ENCODE measurements at places on chromosomes 7 and 10.

GRCh38 chr10:45064998-45065397 lies 64.3 kb downstream of the ZNF22 start:
- no peak for DNase-seq

- DNase-seq, result no peak
Observed at GRCh38 chr7:101553771-101554445, 75.2 kb downstream of the MYL10 start.

DNA sequence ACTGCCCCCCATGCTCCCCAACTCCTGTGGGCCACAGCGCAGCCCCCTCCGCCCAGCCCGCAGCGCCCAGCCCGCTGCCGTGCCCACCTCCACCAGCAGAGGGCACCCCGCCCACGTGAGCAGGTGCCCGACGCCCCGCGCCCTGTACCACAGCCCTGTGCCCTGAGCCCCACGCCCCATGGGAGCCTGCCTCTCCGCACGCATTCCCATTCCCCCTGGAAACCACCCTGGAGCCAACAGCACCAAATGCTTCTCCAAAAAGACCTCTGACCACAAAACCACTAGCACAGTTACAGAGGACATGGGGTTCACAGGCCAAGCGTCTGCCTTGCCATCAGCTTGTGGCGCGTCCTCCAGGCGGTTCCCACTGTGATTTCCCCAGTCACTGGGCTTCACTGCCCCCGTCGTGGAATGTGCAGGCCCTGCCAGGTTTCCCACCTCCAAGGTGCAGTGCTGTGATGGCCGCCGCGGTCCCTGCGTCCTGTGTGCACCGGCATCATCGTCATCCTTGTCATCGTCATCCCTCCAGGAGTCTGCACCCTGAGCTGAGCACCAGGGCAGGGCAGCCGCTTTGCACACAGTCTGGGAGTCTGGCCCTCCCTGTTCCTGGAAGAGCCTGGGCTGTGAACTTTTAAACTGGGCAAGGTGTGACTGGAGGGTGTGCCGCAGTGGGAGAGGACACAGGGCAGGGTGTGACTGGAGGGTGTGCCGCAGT lies 61.7 kb downstream of the PWWP2B start:
- peak; percentile 80 for DNase-seq

DNA sequence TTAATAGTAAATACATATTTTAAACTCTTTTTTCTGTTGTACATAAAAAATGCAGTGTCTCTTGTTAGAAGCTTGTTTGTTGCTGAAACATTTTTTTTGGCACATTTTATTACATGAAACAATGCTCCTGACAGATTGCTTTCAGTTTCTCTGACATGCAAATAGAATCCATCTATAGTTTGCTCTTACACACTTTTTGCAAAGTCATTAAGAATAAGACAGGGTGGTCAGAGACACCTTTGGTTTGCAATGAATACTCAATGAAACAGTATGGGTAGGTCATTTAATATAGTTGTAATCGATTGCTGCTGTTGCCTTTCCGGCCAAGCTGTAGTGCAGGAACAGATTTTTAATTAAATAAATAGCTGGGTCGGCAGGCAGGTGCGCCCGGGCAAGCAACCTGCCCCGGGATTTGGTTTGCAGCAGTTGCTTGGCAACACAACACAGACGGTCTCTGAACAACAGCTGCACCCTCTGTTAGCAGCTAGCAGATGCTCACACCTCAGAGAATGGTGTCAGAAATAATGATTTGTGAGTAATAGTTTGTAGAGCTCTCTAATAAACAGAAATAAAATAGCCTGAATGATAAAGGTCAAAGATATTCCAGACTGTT lies 115.7 kb upstream of the CACNA2D1 start:
- DNase-seq, result no peak

DNA sequence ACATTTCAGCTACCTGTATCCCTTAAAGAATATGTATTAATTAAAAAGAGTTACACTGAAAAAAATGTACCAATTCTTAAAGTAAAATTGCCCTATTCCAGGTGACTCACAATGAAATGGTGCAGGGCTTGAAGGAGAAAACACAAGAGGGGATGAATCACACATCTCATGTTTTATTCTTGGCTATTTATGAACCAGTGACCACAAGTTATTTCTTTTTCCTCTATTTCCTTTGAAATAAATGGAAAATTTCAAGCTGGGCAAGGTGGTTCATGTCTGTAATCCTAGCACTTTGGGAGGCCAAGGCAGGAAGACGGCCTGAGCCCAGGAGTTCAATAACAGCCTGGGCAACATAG lies 106.8 kb downstream of the UBE2H start:
- no peak for DNase-seq

GRCh38 chr10:475709-476454 lies 213.6 kb downstream of the DIP2C start:
- DNase-seq, result no peak

GRCh38 chr7:105439174-105439893 lies 50.6 kb upstream of the SRPK2 start:
- no peak for DNase-seq

GRCh38 chr10:30500963-30501504 lies 67.0 kb downstream of the MAP3K8 start:
- DNase-seq, result no peak

GRCh38 chr7:40057292-40057691 lies 77.1 kb downstream of the MPLKIP start:
- DNase-seq, result no peak

DNA sequence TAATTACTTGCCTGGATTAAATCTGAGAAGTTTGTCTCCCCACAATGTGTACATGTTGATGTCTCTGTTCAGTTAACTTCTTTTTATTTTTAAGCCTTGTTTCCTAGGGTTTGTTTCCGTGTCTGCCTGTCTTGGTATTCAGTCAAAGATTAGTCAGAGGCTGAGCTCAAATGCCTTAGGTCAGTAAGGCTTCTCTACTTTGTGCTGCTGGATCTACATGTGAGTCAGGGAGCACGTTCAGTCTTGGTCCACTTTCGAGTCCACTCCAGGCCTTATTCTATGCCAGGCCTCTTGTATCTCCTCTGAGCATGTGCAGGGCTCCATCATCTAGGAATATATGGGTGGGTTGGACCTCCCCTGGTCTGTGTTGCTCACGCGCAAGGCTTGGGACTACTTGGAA lies 93.3 kb upstream of the FZD8 start:
- no peak for DNase-seq

GRCh38 chr10:43689618-43689954 lies 40.9 kb upstream of the ZNF32 start:
- DNase-seq, result peak; percentile 54

DNA sequence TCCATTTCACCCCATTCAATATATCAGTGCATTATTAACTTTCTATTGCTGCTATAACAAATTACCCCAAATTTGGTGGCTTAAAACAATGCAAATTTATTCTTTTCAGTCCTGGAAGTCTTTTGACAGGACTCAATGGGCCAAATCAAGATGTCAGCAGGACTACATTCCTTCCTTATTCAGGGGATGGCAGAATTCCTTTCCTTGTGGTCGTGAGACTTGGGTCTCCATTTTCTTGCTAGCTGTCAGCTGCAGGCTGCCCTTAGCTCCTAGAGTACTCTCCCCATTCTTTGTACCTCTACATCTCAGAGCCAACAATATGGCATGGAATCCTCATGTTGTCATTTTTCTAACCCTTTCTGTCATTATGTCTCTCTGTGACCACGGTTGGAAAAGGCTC lies 310.6 kb downstream of the HDAC9 start:
- DNase-seq, result no peak

- DNase-seq, result no peak
Observed at GRCh38 chr7:29115753-29116152, 30.6 kb downstream of the CPVL start.

- no peak for DNase-seq
Observed at GRCh38 chr7:1740214-1740613, 70.1 kb downstream of the ELFN1 start.

DNA sequence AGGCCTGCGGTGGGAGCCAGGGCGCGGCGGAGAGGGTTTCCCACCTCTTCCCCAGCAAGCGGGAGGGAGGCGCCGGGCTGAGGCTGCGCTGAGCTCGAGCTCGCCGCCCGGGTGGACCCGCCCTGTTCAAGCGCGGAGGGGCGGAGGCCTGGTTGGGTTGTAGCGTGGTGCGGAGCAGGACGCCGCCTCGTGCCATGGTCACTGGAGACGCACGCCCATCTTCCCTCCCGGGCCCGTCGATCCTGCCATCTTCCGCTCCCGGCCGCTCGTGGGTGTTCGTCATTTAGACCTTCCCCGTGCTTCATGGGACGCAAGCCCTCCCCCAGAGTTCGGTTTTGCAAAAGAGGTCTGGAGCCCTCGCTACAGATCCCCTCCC lies 9.3 kb upstream of the EN2 start:
- DNase-seq, result no peak

- DNase-seq, result no peak
Observed at GRCh38 chr10:49739426-49739825, 22.7 kb downstream of the OGDHL start.

- DNase-seq, result no peak
Observed at GRCh38 chr10:101650863-101651262, 44.1 kb downstream of the FBXW4 start.

- no peak for DNase-seq
Observed at GRCh38 chr7:84200859-84201258, 6.3 kb upstream of the SEMA3A start.

DNA sequence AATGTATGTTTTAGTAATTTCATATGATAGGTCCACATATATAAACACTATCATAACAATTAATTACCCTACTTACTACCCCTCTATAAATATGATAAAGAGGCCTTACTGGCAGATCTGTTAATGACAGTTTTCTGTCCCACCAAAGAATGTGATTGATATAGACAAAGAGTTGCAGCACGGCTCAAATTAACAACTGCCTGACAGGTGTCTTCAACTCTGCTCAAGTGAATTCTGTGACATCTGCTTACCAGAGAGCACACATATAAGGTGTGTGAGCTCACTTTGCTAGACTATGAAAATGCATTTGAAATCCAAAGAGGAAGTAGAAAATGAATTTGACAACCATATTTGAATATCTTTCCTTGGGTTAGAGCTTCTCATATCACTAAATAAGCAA lies 36.6 kb downstream of the CACNA2D1 start:
- no peak for DNase-seq

- DNase-seq, result no peak
Observed at GRCh38 chr7:102898532-102898859, 14.3 kb upstream of the LRRC17 start.

DNA sequence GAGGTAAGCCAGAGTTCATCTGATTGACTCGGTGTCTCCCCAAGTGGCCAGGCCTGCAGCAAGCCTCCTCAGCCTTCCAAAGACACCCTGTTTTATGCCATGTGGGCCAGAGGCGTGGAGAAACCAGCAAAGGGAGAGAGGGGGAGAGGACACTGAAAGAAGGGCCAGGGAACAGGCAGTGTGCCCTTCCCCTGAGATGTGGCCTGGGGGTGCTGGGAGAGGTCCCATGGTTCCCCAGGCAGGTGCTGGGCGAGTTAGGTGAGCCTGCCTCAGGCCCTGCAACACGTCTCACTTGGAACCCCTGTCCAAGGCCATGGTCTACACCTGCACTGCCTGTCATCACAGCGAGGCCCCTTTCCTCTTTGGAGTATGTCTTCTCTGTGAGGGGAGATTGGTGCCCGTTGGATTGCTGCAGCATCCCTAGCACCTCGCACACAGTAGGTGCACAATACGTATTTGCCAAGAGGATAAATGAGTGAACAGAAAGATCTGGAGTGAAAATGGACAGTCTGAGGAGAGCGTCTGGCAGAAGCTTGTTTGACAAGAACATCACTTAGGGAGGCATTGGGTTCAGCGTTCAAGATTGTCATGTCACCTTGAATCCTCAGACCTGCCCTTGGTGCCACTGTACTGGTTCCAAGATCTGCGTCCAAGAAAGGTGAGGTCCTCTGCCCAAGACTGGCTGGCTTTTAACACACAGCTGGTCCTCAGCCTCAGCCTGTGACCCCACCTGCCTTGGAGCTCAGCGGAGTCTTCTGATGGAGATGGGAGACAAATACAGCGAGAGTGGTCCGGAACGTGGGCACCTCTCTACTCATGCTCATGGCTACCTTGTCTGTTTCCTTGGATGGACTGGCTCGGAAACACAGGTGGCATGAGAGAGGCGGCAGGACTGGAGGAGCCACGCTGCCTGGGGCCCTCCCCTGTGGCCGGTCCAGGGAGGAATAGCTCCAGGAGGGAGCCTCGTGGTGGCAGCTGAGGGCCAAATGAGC lies 39.8 kb upstream of the NUB1 start:
- no peak for DNase-seq

DNA sequence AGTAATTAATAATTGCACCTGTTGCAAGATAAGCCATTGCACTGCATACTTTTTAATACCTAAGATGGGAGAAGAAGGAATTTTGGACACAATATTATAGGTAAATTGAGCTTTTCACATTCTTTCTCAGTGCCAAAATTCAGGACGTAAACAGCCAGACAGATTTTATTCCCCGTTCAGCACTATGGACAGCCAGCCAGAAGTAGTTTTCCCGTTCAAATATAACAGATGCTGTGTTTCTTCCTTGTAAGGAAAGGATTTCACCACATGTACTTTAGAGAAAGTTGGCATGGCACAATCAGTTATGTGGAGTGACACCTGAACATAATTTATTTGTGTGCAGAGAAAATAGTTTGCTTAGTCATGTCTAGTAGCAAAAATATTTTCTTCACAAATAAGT lies 34.8 kb downstream of the SEMA3E start:
- DNase-seq, result no peak

DNA sequence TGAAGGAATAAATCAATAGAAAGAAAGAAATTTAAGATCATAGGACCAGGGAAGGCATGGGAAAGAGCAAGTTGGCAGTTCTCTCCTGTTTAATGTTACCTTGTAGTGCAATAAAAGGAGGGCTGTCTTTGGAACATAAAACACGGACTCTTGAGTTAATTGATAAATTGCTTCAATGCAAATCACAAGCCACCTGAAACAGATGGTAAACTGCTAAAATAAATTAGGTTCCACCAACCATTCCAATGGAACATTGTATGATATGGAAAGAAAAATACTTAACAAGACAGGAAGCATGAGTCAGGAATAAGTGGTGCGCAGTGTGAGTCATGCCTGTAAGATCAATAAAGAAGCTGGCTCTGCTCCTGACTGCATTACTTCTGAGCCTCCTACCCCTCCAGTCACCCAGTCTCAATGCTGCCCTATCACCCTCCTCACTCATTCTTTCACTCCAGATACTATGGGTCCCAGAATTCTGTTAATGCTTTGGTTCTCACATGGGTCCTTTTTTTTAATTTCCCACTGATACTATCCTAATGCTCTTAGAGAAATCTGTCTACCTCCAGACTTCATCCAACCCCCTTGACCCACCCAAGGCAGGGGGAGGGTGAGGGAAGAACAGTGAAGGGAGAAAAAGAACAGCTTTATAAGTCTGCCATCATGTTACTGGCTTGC lies 78.9 kb downstream of the LRRC17 start:
- no peak for DNase-seq

- DNase-seq, result no peak
Observed at GRCh38 chr10:28012990-28013515, 14.2 kb upstream of the ODAD2 start.

- DNase-seq, result no peak
Observed at GRCh38 chr10:126065751-126066377, 169.5 kb downstream of the FANK1 start.

DNA sequence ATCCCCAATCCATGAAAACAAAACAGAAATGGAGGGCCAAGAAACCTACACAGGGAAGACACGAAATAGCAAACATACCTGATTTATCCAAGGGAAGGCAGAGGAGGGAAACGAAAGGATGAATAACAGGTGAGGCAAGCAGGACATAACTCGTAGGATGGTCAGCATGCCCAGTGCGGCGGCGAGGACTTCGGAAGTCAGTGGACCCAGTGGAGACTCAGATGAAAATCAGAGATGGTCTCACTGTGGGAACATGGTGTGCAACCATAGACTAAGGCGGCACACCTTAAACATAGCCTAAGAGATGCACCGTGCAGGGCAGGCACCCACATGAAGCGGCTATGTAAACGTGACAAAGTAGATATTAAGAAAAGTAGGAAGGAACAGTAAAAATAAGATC lies 157.5 kb downstream of the MGMT start:
- no peak for DNase-seq

Measured in CD4-positive, alpha-beta T cell treated with Interleukin-17A for 4 hours (primary cell).